ENCODE measurements at places on chromosomes 6 and 20. TPM values are rescaled to one million over a fixed set of nuclear protein-coding genes. Genes with fewer than 3 reads are reported as not detected.

GRCh38 chr6:111550953-111551352 is 54.7 kb downstream of the TRAF3IP2 start:
- no peak overlapping the region for H3K4me3 ChIP-seq
- no peaks in the 10 kb centered on the region for H3K36me3 ChIP-seq
- no peak overlapping the region for H3K27ac ChIP-seq
- DNase-seq = no peak
- no peaks in the 10 kb centered on the region for H3K27me3 ChIP-seq

- peaks cover 4% of the 10 kb centered on the region for H3K27me3 ChIP-seq
- no peak overlapping the region for H3K4me3 ChIP-seq
- H3K36me3 ChIP-seq = no peaks in the 10 kb centered on the region
Measured at GRCh38 chr6:42260972-42261371, 43.3 kb upstream of the MRPS10 start.

GRCh38 chr6:5481033-5481432 is 219.7 kb downstream of the FARS2 start:
- no peaks in the 10 kb centered on the region for H3K36me3 ChIP-seq
- no peak overlapping the region for H3K4me3 ChIP-seq
- H3K27me3 ChIP-seq = no peaks in the 10 kb centered on the region
- H3K27ac ChIP-seq = no peak overlapping the region
- no peak for DNase-seq

SLC22A16 gene
- total RNA-seq = not detected

Measured in HepG2 (cell line).